ENCODE measurements at places on chromosomes 6 and 20.

- DNase-seq: no peak
Measured at GRCh38 chr6:78231002-78231401, 578.2 kb downstream of the MEI4 start.

GRCh38 chr6:167665698-167666330, 160.9 kb upstream of the AFDN start:
- no peak for DNase-seq

DNA sequence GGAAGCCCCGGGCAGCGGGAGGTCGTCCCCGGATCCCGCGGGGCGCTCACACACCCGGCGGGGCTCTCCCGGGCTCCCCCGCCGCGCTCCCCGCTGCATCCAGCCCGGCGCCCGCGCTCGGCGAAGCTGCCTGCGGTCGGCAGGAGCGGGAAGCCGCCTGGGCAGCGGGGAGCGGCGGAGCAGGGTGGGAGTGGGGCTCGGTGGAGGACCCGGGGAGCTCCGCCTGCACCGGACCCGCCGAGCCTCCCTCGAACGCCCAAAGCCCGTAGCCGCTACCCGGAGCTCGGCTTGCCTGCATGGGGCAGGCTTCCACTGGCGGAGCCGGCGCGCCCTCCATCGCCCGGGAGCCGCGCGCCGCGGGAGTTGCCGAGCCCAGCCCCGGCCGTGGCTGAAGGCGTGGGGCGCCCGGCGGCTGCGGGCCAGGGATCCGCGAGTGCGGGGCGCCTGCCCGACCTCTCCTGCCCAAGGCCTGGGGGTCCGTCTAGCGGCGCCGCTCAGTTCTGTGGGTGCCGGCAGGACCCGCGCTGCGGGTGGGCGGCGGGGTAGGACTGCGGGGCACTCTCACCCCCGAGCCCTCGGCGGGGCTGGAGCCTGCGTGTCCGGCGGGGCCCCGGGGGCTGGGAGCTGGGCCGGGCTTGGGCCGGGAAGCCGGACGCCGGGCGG, 671 bp downstream of the CDH4 start:
- no peak for DNase-seq

- DNase-seq: no peak
Measured at GRCh38 chr6:129719692-129720091, 9.7 kb upstream of the ARHGAP18 start.

DNA sequence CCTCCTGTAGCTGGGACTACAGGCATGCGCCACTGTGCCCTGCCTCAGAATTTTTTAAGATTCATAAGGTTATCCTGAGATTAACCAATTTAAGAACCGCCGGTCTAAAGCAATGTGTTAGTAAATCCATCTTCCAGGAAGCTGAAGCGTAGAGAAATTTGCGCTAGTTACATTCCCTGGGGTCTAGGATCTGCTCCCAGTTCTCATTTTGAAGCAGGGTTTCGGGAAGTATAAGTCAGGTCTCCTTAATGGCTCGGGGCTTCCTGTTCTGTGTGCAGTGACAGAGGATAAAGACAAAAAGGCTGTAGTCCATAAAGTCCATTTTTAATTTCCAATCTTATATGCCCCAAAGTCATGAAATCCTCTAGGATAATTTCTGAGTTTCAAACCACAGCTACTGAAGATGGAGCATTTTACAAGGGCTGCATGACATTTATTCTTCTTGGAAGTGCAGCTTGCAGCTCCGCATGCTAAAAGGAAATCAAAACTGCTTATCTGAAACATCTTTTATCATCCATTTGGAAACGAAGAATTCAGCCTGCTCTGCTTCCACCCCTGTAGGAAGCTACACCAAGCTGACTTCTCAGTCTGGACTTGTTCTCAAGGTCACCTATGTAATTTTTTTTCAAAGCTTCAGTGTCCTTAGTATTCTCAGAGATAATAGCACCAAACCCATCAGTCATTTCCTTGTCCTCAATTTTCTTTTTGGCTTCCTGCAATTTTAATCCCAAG, 326.1 kb downstream of the PRL start:
- no peak for DNase-seq

Measured in GM18507 (cell line).